Activated naive CD4-positive, alpha-beta T cell treated with Interleukin-2 at 50 U/mL for 16 hours (primary cell): ENCODE measurements at places on chromosomes 3 and 15.

DNA sequence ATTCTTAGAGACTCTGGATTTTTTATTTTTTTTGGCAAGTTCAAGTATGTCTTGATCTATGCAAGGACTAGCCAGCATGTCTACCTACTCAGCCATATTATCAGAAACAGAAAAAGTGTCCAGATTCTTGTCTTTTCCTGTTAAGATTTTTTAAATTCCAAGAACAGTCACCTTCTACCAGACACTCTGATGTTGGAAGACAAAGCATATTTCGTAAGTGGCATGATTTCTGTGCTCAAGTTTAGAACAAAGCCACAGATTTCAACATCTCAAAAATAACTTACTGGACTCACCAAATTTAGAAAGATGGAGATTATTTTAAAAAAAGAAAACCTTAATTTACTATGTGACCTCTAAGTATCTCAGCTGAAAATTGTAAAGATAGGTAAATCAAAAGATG lies 61.9 kb downstream of the GOLGA6L7 start:
- DNase-seq: no peak

DNA sequence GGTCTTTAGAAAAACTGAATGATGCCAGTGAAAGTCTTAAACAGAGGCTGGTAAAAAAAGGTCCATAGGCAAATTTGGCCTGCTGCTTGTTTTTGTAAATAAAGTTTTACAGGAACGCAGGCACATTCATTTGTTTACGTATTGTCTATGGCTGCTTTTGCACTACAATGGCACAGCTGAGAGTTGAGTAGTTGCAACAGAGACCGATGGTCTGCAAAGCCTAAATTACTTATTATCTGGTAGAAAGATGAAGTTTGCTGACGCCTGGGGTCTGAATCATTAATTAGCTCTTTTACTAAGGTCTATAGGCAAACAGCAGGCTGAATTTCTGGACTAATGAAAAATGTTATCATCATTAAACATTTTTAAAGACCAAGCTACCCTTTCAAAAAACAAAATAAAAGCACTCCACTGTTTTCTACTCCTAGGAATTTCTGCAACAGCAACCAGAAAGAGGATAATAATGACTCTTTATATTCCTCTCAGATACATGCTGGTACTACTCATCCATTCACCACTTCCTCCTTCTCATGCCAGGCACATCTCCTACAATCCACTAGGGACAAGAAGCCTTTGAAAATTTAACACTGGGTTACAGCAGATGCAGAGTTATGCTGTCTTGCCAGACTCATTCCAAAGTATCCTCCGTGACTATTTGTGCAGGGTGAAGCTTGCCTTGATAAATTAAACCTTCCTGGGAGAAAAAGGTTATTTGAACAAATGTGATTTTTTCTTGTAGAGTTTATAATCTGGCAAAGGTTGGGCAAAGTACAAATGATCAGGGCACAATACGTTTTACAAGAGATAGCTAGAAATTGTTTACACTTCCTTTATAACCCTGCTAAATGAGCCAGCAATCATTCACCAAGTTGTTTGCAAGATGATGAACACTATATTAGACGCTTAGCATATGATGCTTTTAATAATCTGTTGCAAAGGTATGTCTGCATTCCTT lies 6.0 kb downstream of the GATM start:
- no peak for DNase-seq

DNA sequence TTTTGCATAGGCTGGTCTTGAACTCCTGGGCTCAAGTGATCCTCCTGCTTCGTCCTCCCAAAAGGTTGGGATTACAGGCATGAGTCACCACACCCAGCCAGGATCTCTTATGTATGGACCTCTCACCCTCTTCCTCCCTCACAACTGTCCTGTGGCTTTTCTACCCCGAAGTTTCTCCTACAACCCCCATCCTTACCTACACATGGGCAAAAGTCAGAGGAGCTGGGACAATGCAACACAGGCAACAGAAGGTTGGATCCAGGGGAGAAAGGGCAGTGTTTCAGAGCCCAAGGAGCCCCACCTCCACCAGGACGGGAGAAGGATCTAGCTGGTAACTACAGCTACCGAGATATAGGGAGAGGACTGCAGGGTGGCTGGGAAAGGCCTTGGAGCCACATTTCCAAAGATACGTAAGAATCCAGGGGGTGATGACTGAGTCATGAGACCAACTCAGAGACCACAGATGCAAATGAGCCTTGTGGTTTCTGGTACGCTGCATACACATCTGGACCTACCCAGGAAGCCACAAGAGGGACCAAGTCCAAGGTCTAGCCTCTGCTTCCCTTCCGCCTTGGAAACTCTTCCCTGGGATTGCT lies 13.6 kb downstream of the IGDCC4 start:
- no peak for DNase-seq

DNA sequence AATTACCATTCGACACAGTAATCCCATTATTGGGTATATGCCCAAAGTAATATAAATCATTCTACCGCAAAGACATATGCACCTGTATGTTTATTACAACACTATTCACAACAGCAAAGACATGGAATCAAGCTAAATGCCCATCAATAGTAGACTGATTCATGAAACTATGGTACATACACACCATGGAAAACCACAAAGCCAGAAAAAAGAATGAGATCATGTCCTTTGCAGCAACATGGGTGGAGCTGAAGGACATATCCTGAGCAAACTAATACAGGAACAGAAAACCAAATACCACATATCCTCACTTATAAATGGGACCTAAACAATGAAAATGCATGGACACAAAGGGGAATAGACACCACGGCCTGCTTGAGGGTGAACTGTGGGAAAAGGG lies 11.1 kb upstream of the MCF2L2 start:
- no peak for DNase-seq

GRCh38 chr3:116166121-116166520 lies 279.2 kb downstream of the LSAMP start:
- DNase-seq: no peak

- no peak for DNase-seq
Measured at GRCh38 chr3:4862973-4863372, 116.3 kb upstream of the BHLHE40 start.

DNA sequence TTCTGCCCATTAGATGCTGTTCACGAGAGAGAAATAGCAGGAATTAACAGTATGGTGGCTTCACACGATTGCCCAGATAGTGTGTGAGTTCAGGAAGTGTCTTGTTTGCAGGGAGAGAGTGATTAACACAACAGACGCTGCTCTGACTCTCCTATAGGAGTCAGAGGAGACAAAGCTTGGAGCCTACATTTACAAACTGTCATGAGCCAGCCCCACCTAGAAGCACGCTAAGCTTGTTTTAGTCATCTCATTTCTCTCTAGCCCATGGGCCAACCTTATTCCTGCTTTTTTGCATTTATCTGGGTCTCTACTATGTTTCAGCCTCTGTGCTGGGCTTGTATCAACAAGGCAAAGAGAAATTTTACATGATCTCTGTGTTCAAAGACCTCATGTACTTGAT lies 128.3 kb upstream of the BFSP2 start:
- no peak for DNase-seq

DNA sequence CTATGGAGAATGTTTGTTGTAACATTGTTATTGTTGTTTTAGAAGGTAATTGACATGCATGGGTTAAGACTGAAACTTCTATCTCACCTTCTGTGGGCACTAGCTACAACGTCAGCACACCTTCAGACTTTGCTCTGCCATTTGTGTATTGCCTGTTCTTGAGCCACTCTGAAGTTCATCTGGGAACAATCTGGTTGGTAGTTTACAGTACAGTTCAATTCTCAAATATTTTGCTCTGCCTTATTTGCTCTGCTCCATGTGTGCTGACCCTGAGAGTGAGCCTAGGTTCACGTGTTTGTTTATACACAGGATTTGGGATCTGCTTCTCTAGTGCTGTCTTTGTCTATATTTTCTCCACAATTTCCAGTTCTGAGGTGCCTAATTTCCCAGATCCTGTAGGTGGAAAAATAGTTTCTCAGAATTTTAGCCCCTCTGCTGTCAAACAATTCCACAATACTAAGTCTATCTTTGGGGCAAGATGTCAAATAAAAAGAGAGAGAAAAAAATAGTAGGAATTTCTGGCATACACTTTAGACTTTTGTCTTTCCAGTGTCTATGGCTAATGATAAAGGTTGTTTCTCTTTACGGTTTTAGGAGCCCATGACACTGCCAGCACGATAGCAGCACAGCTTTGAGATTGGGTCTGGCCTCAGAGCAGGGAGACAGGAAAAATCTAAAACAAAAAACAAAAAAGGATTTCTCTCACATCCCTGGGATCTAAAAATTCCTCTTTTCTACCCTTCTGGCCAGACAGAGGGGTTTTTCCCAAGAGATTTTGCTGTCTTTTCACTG lies 721.4 kb downstream of the VGLL3 start:
- no peak for DNase-seq

DNA sequence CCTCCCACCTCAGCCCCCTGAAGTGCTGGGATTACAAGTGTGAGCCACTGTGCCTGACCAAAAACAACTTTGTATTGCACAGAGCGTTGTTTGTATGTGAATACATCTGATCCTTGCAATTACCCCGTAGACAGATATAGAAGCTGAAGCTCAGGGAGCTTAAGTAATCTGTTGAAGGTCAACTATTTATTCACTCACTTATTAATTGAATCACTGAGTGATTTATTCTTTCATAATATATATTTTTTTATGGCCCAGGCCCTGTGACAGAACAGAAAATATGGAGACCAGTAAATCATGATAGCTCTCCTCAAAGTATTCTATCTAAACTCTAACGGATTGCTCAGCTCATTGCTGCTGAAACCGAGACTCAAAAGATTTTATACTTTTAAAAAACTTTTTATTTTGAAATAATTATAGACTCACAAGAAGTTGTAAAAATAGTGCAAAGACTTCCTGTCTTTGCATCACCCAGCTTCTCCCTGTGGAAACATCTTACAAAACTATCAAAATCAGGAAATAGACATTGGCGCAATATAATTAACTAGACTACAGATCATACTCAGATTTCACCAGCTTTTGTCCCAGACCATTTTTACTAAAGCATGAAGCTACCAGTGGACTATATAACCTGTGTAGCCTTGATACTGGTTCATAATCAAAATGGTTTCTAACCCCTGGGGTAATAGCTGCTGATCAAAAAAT lies 466.1 kb downstream of the PDCD6IP start:
- no peak for DNase-seq
